ENCODE measurements at places on chromosomes 7 and 10.

GRCh38 chr10:118672153-118672552 is 76.7 kb upstream of the PRLHR start:
- DNase-seq: no peak

DNA sequence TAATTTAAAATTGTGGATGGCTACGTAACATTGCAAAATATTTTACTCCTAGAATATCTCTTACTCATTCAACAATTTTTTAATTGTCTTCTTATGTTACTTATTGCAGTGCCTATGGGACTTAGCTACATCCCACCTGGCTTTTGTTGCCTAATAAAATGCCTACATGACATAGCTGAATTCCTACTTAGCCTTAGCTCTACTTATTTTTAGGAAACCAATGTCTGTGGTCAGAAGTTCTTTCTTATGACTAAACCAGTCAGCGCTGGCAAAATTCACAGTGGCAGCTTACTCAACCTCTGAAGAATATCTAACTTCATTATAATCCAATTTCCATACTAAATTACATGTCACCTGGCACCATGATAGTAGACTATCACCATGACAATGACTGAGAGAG is 1612.4 kb upstream of the LRRTM3 start:
- no peak for DNase-seq

DNA sequence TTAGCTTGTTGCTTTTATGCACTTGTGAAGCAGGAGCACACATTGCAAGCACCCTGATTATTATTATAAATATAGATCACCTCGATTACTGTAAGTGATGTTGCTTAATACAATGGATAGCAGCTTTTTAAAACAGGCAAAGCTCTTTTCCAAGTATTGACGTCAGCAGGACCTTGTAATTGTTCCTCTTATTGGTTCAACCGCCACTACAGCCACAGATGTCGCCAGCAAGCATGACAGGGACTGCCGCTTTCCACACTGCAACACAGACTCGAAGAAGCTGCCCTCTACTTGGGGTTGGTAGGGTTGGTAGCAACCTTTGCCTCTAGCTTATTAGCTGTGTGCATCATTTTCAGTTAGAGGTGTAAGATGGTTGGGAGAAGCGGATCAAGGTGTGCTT is 167.6 kb downstream of the ZNF365 start:
- DNase-seq: no peak

DNA sequence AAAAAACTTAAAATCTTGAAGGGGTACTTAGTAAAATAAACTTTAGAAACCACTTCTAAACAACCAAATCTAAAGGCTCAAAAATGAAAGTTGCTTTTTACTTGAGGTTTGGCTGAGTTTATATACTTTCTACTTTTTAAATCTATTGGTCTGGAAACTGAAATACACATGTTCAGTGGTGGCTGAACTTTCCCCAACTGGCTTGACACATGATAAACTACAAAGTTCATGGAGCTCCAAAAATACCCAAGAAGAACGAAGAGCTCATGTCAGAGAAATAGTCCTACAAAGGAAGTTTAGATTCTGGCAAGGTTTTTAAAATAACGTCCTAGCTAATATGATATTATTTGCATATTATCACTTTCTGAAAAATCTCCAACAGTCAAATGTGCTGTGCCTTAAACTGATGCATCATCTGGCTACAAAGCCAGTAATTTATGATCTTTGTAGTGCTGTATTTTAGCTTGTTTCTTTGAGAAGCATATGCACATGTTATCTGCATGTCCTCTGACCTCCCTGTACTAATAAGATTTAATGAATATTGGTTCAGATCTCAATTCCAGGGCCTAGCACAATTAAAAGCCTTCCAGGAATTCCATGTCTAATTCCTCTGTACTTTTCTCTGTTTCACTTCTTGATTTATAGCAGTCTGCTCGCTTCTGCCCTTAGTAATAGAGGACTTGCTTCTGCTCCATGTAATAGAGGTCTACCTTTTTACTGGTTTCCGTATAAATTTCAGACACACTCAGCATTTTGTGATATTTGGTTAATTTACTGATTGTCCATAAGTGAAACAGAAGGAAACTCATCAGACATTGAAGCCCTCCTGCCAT is 28.2 kb downstream of the SEMA3C start:
- no peak for DNase-seq

DNA sequence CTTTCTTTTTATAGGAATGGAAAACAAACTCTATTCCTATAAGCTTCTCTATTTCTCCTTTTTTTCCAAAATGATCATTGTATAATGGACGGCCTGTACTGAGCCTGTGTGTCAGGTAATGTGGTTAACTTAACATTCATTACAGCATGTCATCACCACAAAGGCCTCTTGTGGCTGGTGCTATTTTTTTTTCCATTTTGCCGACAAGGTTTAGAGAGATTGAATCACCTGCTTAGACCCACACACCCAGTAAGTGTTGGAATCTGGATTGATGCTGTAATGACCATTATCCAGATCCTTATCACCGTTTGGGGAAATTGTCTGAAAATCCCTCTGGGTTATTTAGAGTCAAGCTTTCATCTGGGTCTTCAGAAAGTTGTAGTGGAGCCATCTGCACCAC is 18.5 kb downstream of the AKR1B15 start:
- DNase-seq: no peak

- no peak for DNase-seq
These were observed 2.7 kb upstream of the CALML5 start for GRCh38 chr10:5502061-5502521.

DNA sequence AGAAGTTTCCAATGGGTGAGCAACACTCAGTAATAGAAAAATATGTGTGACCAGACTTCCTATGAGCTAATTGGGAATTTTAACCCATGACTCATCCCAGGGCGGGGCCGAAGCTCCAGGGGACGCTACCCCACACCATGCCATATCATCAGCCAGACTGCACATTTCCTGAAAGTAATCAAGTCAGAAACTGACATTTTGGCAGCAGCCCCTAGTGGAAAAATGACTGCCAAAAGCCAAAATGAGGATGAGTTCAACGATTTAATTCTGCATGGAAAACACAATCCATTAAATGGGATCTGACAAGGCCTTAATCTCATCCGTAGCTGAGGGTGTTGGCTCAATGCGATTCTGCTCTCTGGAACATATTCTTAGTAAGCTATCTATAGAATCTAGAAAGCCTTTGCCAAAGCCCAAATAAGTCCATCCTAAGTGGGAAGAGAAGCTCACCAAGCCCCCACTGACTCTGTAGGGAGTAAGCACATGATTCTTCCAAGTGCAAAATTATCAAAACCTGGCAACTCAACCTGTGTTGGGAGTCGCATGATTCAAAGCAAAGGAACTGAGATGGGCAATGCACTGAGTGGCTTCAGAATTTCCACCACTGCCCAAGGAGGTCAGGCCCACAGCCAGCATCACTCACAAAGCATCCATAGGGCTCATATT is 93.1 kb upstream of the PDE1C start:
- DNase-seq: no peak

GRCh38 chr10:46514431-46514861 is 42.0 kb downstream of the GPRIN2 start:
- no peak for DNase-seq

GRCh38 chr7:86469680-86470295 is 173.9 kb upstream of the GRM3 start:
- DNase-seq: peak; percentile 86

GRCh38 chr10:24168258-24169170 is 40.4 kb upstream of the KIAA1217 start:
- DNase-seq: no peak

DNA sequence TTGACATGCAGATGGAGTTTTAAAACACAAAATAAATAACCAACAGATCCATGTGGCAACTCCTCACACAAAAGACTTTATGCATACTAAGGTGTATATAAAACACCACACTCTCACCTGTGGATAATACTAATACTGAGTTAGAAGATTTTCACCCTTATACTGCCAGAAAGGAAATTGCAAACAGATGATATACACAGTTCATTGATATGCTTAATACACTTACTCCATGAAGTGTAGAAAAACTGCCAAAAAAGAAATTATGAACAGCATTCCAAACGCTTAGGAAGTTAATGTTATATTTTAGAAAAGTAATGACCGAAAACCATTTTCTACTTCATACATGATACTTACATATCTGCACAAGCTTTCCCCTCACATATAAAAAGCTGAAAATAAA is 17.6 kb upstream of the SNX13 start:
- DNase-seq: no peak

DNA sequence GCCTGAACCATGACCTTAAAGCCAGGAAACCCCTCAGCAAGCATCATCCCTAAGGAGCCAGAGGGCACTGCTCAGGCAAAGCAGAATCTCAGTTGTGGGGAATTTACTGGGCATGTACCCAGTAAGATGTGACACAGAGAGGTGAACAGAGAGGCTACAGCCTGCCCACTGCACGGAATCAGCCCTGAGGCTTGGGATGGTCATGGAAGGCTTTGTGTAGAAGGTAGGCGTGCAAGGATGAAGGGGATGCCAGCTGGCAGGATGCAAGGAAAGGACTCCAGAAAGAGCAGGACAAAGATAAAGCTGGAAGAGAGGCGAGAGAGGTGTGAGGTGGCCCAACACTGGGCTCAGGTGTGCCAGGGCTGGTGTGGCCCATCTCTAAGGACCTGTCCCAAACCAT is 2.4 kb upstream of the AIFM2 start:
- no peak for DNase-seq

DNA sequence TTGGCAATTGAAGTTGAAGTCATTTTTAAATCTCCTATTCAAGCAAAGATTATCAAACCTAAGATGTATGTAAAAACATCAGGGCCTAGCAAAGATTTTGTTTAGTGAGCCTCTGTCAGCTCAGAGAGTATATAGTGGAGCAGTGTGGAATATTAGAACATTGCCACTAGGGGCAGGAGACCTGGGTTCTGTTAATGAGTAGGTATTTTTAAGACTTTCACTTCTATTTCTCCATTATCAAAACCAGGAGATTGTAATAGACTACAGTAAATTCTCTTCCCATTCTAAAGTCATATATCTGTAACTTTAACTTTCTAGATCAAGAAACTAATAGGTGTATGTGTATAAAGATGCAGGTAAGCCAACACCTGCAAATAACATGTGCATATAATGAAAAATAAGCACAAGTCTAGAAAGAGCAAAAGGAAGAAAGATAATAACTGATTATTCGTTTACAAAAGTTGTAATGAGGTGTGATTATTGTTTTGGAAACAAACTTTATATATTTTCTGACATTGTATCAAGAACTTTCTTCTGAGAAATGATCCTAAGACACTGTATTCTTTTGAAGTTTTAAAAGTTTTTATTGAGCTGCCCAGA is 64.4 kb downstream of the KCND2 start:
- DNase-seq: peak; percentile 42

DNA sequence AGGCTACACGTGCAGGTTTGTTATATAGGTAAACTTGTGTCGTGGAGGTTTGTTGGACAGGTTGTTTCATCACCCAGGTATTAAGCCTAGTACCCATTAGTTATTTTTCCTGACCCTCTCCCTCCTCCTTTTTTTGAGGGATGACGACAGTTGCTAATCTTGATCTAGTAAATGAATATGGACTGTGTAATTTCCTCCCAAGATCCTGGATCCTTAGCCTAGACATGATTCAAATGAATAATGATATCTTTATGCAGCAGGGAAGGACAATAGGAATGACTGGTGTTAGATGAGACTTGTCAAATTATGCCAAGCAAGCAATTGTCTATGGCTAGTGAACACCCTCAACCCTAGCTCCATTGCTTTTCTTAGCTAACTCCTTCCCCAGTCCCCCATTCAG is 156.2 kb downstream of the PLPP4 start:
- DNase-seq: no peak

DNA sequence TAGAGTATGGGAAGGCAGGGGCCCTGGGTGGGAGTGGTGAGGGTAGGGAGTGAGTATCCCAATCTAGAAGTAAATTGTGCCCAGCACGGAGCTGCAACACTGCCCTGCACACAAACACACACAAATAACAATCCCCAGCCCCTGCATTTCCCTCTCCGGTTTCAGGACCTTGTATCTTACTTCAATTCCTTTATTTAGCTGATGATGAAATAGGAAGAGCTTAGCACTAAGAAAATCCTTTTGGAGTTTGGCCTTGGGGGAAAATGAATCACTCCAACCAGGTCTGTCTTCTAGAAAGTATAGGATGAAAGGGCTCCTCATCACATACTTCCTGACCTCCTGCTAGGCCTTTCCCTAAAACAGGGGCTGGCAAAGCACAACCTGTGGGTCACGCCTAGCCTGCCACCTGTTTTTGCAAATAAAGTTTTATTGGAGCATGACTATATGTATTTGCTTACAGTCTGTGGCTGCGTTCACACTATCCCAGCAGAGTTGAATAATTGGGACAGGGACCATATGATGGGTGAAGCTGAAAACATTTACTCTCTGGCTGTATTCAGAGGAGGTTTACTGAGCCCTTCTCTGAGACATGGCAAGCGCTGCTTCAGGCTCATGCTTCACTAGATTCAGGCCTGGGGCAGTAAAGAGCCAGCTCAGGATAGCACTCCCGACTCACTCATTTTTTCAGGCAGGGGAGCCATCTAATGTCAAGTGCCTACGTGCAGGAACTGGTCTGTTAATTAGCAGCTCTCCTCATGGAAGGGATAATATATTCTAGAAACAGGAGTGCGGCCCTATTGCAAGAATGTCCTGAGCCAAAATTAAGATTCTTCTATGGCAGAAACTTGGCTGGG is 111.0 kb downstream of the EGFR start:
- DNase-seq: no peak

DNA sequence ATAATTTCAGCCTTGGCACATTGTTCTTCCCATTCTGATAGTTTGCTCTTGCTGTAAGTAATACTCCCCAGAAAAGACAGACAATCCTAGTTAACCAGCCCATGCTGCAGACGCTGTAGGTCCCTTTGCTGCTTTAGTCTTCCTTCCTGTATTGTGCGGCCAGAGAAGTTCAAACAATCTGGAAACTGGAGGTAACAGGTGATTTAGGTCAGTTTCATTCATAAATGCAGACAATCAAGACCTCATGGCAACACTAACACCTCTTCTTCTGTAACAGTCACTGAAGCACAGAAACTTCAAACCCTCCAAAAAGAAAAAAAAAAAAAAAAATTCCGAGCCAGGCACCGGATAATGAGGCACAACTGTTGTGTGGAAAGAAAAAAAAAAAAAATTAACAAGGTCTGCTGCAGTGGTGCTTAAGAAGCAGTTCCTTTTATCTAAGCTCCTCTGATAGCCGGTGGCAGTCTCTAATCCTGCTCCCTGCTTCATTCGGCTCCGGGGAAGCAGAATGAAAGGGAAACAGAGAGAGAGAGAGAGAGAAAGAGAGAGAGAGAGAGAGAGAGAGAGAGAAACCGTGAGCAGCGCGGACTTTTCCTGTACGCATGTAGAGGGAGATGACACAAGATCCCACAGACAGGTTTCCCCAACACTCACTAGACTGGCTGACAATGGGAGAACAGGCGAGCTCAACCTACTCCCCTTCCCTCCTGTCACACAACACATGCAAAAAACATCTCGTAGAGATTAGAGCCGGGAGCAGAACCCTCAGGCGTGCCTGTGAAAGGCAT is at the start of gene SEMA3A:
TSS of gene SEMA3A (minus strand) at position 306 of the 788 bp plus-strand sequence. CDS start at position 103, 203 bp downstream.
- peak; percentile 14 for DNase-seq

DNA sequence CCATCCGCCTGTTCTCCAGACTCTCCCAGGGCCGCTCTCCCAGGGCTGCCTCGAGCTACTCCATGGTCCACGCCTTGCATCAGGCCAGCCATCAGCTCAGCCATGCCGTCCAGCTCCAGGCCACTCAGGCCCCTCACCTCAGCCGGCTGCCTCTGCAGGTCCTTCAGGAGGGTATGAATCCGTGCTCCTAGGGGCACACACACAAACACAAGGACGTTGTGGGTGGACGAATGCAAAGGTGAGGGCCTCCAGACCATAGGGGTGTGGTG is 449.4 kb downstream of the PTPRN2 start:
- DNase-seq: no peak
